ENCODE measurements at places on chromosomes 7 and 10.

DNA sequence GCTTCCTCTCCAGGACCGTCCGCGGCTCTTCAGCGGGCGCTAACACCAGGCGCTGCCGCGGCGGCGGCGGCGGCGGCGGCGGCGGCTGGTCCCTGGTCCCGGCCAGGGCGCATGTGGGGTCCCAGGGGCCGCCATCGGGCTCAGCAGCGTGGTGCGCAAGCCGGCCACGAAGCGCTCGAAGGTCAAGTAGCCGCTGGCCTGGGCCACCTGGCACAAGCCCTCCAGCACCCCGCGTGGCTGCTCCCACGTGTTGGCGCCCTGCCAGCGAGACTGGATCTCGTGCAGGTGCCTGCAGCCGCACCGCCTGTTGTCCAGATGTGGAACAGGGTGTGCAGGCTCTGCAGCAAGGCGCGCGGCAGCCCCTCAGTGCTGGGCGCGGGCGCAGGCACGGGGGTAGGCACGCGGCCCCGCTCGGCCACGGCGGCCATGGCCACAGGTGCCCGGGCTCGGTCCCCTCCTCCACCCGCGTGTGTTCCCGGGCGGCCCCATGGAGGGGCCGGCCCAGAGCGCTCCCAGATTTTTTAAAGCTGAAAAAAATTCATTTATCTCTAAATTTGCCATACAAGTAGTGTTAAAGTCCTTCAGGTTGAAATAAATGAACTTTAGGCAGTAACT, 884.2 kb upstream of the ZNF722 start:
- no peak for DNase-seq

DNA sequence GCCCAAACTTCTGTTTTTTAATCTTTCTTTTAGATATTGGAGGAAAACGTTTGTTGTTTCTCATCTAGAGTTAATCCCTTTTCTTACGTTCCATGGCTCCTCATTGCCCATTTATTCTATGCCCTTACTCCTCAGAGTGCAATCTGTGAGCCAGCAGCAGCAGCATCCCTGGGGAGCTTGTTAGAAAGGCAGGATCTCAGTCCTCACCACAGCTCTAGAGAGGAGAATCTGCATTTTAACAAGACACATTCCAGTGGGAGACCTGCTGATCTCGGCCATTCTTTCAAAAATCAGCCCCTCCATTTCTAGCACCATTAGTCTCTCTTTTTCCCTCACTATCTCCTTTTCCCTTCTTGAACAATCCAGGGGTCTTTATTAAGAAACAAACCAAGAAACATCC, 84.4 kb upstream of the NOBOX start:
- DNase-seq: no peak

DNA sequence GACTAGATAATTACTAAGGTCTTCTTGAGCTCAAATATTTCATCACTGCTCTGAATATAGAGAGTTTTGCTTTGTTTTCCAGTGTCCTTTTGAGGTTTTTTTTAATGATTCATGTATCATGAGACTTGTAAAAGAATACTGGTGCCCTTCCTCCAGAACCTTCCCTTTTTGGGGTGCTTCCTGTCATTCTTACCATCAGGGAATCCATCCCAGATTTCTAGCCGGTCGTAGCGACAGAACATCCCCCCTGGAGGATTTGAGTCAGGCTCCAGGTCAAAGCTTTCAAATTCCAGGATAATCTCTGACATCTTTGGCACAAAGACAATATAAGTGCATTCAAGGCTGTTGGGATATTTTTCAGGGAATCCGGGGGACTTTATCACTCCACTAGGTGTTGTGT, 71.0 kb downstream of the NRP1 start:
- no peak for DNase-seq

DNA sequence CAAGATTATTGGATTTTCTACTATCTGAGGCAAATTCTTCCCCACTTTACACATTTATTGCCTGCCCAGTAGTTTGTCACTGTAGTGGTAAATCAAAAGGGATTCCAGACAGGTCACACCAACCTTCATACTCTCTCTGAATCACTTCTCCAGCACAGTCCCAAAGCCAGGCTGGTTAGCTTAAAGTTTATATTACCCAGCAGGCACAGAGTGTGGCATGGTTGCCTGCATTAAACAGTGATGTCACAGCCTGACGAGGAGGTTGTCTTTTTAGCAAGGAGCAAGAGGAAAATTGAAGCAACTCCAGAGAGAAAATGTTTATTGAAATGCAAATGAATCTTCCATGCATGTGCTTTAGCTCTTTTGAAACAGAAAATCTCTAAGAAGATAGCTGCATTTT, 375.5 kb upstream of the CELF2 start:
- no peak for DNase-seq

- DNase-seq: no peak
Measured at GRCh38 chr10:124641282-124642087, 102.7 kb downstream of the FAM53B start.

DNA sequence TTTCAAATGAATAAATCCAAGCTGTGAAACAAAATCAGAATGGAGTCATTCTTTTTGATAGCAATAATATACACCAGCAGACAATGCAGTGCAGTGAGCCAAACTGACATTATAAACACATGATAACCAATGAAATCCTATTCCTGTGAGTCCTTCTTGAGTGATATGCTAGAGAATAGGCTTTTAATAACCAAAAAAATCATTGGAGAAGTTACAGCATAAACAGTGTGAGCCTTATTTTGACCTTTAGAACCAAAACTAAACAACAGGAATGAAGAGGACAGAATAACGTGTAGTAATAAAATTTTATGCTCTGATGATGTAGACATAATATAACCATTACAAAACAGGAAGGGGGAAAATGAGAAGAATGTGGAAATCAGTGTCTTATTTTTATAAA, 8.7 kb downstream of the HUS1 start:
- DNase-seq: no peak

- no peak for DNase-seq
Measured at GRCh38 chr7:106813705-106814305, 51.3 kb upstream of the PIK3CG start.

DNA sequence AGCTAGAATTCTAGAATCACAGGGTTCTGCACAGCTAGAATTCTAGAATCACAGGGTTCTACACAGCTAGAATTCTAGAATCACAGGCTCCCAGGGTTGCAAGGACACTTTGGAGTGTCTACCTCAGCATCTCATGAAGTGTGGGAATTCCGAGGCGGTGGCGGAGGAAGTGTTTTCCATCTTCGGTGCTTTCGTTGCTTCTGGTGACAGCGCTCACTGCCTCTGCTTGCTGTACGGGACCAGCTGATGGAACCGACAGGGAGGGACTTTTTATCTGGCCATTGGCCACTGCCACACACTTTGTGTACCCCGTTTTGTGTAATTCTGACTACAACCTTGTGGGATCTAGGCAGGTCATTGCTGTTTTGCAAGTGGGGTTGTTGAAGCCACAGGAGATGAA, 29.5 kb downstream of the LHPP start:
- DNase-seq: no peak

DNA sequence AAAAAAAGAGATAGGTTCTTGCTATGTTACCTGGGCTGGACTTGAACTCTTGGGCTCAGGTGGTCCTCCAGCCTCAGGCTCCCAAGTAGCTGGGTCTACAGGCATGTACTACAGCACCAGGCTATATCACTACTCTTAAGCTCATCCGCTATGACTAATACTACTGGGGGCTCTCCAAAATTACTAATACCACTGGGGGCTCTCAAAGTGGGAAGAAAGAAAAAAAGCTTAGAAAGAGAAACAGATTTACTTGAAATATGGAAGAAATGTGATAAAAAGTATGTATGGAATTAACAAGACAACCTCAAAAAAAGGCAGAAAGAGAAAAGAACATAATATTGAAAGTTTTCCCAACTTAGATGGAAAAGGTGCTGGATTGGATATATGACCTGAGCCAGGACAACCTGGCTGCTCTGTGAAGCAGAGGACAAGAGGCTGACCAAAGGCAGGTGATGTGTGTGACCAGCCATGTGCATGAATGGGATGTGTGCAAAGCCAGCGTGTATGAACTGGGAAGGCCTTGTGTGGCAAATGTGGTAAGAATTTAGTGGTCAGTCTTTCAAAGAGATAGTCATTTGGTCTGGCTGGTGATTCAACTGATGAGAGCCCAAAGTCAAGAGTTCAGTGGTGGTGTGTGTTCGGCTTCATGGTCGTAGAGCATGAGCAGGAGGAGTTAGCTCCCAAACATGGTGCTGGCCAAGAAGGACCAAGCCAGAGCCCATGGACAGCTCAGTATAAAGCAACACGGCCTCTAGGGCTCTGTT, 232.4 kb upstream of the KLF14 start:
- DNase-seq: no peak

- no peak for DNase-seq
Measured at GRCh38 chr7:473211-473734, 46.4 kb downstream of the PDGFA start.

GRCh38 chr10:132296666-132297443, 10.9 kb downstream of the STK32C start:
- DNase-seq: no peak

GRCh38 chr7:158827411-158828132, 1.7 kb downstream of the ESYT2 start:
- no peak for DNase-seq

GRCh38 chr10:24383681-24384106, 174.8 kb downstream of the KIAA1217 start:
- DNase-seq: no peak

- DNase-seq: no peak
Measured at GRCh38 chr7:122984021-122984420, 11.5 kb downstream of the TAS2R16 start.

GRCh38 chr7:14507617-14508016, 394.9 kb downstream of the DGKB start:
- no peak for DNase-seq

DNA sequence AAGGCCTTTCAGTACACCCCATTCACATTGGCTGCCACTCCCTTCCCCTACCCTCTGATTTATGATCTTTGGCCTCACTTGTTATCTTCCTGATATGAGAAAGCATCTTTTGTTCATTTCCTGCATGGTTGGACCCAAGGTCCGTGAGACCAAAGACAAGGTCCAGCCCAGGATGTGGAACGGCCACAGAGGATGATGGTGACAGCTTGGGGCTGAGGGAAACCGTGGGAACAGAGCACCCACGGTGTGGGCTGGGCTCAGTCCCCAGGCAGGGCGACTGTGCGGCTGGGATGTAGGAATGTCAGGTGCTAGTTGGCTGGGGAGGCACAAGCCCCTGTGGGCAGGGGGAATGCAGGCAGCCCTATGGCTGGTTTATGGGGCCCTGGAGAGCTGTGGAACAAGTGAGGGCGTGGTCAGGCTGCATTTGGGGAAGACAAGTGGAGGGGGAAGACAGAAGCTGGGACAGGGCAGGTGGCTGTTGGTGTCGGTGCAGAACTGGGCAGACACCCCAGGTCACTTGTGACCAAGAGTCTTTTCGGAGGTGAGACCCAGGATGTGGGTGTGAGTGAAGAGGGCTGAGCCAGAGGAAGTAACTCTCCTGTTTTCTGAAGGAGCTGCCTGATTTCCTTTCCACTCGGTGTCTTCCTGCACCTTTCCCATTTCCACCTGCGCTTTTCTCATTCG, 51.7 kb upstream of the IGFBP3 start:
- DNase-seq: no peak

DNA sequence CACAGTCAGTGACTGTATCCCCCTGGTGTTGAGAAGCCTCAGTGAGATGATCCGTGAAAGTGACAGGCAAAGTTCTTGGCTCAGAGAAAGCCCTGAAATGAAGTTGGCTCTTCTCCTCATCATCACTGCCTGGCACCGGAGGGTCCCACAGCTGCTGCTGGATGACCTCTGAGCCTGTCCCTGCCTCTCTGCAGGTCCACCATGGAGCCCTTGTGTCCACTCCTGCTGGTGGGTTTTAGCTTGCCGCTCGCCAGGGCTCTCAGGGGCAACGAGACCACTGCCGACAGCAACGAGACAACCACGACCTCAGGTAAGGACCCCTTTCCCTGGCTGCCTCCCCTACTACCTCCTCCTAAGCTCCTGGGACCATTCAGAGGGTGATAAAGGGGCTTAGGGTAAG, 85.5 kb downstream of the MKI67 start:
- DNase-seq: no peak

GRCh38 chr7:2353936-2354185, 766 bp upstream of the EIF3B start:
- no peak for DNase-seq

DNA sequence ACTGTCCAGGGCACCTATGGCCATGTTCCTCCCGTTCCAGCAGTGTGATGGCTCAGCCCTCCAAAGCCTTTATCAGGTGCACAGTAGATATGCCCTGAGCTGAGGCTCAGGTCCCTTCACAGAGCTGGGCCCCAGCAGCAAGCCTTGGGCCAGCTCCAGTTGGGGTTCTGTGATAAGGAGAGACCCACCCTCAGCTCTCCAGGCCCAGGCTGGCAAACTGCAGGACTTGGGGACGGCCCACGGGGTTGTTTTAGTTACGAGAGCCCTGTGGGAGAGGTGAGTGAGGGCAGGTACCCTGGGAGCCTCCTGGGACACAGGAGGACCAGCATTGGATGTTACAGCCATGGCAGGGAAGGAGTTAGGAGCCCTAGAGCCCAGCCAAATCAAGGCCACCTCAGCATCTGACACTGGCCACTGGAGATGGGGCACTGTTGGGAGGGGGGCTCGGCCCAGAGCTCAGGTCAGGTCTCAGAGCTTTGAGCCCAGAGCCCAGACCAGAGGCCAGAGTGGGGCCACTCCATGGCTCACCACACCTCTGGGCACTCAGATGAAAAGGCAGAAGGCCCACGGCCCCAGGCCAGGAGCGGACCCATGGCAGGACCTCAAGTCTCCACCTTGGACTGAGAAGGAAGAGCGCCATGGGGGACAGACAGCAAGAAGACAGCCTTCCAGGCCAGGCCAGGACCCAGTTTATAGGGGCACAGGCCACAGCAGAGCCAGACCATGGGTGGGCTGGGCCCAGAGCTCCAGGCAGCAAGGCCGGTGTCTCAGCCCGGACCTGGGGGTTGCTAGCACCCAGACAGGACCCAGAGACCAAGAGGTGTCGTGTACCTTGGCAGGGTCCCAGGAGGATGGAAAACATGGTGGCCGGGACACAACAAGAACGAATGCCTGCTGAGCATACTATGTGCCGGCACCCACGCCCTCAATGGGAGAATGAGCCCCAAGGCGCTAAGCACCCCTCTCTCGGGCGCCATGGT, 12.8 kb downstream of the GRID1 start:
- DNase-seq: no peak

DNA sequence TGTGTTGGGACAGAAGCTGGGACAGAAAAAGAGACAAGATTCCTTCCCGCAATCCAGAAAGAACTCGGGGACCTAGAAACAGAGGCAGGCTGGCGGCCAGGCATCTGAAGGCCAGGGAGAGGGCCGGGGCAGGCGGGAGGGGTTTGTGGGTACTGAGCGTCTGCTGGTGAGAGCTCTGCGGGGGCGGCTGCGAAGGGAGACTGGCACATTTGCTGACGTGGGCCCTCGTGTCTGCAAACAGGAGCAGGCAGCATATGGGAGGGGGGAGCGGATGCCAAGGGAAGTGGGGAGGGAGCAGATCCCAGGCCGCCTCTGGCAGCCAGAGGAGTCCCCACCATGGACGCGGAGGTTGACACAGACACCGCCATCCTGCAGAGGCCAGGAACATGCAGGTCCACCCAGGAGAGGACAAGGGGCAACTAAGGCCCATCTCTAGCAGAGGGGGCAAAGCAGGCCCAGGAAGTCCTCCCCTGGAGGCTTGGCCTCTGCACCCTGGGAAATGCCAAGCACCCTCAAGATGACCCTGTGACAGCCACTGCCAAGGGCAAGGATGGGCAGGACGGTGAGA, 32.2 kb downstream of the KCNH2 start:
- no peak for DNase-seq

Data from neural crest cell (in vitro differentiated cells).